Activated T-cell treated with anti-CD3 and anti-CD28 coated beads, Interleukin-2, amount 50 U/mL, for 1 hour (primary cell): ENCODE measurements at places on chromosomes 1 and 21.

- no peak for DNase-seq
Observed at GRCh38 chr1:239269706-239270105, 116.7 kb upstream of the CHRM3 start.

GRCh38 chr1:150574260-150575071 is 4.9 kb downstream of the MCL1 start:
- DNase-seq = peak; percentile 30

DNA sequence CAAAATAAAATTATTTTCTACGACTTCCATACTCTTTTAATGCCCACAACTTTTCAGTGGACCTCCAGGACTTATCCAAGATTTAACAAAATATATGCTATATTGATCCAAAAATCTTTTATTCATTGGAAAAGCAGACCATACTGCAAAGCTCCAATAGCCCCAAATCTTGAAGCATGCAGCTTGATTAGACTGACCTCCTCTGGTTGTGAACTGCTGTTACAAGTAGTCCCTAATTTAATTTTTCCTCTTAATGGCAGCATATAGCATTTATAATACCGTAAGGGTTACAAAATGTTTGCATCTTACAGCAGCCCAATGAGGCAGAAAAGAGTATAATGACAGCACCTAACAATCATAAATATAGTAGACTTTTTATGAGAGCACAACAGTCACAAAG is 49.8 kb downstream of the TPR start:
- DNase-seq = no peak

DNA sequence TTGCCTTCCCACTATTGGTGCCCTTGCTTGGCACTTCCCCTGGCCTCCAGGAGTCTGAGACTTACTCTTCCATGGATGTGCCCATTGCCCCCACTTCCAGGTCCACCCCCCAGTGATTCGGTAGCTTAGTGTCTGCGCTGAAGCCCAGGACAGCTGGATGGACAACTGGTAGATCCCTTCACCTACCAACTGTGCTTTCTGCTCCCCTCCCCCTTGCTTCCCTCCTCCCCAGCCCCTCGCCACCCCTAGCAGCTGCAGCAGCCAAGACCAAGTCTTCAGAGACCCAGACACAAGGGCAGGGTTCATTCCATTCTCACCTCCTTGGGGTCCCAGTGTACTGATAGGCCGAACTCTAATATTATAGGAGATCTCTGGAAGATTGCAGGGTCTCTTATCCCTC is 6.9 kb downstream of the LMNA start:
- no peak for DNase-seq

- DNase-seq = no peak
Observed at GRCh38 chr1:113793878-113794834, 18.1 kb downstream of the RSBN1 start.

DNA sequence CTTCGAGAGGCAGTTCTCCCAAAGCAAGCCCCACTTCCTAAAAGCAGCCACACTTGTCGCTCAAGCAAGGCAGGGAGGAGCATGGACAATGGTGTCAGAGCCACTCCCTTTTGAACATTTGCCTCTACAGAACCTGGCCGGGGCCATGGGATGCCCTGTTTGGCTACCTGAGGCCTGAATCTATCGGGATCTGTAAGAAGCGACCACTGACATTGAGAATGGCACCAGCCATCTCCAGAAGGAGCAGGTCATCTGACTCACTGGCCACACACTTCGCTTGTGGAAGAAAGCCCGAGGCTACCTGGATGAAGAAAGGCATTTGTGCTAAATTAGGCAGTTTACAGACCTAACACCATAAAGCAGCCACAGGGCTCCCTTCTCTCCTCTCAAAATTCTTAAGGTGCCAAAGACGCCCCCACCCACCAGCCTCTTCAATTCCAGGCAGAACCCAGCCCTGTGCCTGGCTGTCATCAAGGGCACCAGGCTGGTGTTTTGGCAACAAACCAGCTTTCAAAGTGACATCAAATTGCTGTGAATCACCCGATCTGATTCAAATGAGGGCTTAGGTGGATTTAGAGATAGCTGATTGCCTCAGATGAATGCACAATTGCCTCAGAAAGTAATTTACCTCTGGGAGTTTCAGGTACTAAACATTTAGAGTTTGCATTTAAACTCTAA is 104.8 kb downstream of the ETS2 start:
- no peak for DNase-seq

GRCh38 chr1:41478118-41478748 is 6.2 kb downstream of the EDN2 start:
- no peak for DNase-seq

DNA sequence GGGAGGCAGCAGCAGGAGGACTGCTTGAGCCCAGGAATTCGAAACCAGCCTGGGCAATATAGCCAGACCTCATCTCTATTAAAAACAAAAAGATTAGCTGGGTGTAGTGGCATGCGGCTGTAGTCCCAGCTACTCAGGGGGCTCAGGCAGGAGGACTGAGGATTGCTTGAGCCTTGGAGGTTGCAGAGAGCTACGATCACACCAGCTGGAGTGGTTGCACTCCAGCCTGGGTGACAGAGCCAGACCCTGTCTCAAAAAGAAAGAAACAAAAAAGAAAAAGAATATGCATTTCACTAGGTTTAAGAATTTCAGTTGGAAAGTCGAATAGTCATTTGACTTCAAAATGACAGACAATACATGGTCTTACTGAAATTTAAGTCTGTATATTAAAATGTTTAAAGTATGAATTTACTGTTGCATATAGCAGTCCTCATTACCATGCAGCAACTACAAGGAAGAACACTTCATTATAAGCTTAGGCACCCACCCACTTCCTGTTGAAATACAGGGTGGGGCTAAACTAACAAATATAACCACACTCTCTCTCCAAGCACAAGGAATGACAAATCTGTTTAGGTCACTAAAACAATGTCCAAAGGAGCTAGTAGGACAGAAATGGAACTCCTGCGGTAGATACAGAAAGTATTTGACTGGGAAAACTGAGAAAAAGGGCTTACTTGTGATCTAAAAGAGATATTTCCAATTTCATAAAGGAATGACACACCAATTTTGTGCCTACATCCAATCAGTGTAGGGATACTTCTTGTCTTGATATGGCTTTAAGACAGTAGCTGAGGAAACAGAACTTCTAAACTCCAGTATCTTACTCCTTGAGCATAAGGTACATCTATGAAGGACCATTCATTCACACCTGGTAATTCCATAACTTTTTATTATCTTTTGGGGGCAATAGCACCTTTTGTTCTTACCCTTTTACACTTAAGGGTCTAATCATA is 44.1 kb downstream of the GPR3 start:
- no peak for DNase-seq

GRCh38 chr1:209696673-209697072 is 8.0 kb upstream of the HSD11B1 start:
- no peak for DNase-seq
